Stimulated activated CD4-positive, alpha-beta T cell treated with anti-CD3 and anti-CD28 coated beads, Interleukin-1b, Interleukin-23, amount 100 ng/mL, for 48 hours (primary cell): ENCODE measurements at places on chromosomes 3 and 15.

- DNase-seq, result no peak
Observed at GRCh38 chr15:83613714-83614113, 40.2 kb upstream of the ADAMTSL3 start.

- no peak for DNase-seq
Observed at GRCh38 chr3:149567381-149567780, 90.4 kb downstream of the WWTR1 start.

GRCh38 chr3:31667582-31667981, 134.9 kb downstream of the STT3B start:
- DNase-seq, result no peak

DNA sequence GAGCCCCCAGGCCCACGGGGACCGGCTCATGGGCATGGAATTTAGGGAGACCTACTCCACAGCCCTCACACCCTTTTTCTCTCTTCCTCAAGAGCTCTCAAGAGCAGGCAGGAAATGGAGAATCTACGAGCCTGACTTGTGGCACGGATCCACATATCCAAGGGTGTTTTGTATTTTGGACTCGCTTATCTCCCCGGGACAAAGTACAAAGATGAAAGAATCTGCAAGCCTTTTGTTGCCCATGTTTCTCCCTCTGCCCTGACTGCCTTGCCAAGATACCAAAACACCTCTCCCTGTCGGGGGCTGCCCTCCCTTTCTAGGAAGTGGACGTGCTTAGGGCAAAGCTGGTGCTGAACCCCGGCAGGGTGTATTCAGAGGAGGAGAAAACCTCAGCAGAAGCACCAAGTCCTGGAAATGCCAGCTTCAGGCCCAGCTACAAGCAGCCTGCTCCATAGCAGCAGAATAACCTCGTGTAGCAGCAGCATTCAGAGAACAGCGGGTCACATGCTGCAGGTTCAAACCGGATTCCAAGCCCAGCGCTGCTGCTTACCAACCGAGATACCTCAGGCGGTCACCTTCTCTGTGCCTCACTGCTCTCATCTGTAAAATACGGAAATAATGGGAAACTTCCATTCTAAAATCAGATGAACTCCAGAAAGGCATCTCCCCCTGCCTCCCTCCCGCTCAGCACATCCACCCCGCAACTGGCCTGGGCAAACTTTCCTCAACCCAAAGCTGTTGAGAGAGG, 35.2 kb downstream of the DNASE1L3 start:
- DNase-seq, result no peak

DNA sequence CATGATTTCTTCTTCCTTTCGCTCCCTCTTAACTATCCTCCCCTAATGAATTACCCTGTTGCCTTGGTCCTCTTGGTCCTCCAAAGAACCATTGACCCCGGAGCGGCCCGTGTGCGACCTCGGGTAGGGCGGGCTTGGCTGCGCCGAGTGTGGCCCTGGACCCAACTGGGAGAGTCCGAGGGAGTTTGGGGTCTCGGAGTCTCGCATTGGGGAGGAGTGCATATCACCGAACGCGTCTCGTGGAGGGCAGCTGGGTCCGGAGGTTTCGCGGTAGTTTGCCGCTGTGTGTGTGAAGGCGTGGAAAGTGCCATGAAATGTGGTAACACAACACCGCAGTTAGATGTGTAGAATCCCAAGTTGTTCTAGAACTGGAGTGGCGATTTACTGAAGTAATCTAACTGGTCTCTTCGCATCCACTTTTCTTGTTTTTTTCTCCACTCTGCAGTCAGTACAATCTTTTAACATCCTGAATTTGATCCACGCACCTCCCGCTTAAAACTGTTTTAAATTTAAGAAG, 363 bp downstream of the GTF2E1 start:
- DNase-seq, result peak; percentile 13

- no peak for DNase-seq
Observed at GRCh38 chr15:60555291-60555690, 76.3 kb upstream of the ICE2 start.
